ENCODE measurements at places on chromosomes 16 and 17.

- DNase-seq: no peak
Observed at GRCh38 chr17:39927929-39928857, 661 bp downstream of the LRRC3C start.

- no peak for DNase-seq
Observed at GRCh38 chr17:77076124-77076830, 64.5 kb upstream of the SEC14L1 start.

GRCh38 chr16:1778200-1779179 lies 3.9 kb downstream of the SPSB3 start:
- no peak for DNase-seq

DNA sequence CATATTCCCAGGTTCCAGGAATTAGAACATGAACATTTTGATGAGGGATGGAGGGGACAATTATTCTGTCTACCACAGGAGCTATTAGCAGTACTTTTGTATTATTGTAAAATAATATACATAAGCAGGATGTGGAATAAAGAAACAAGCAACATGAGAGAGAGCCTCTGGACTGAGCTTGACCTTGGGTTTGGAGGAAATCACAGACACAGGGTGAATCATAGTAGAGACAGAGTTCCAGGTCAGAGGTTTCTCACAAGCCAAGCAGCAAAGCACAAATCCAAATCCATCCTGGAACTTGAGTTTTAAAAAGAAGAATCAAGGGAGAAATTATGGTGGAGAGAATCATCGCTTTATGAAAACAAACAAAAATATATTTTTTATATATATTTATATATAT lies 5.1 kb downstream of the KRT31 start:
- no peak for DNase-seq

- DNase-seq: no peak
Observed at GRCh38 chr17:77491921-77492445, 351.2 kb downstream of the SEC14L1 start.

DNA sequence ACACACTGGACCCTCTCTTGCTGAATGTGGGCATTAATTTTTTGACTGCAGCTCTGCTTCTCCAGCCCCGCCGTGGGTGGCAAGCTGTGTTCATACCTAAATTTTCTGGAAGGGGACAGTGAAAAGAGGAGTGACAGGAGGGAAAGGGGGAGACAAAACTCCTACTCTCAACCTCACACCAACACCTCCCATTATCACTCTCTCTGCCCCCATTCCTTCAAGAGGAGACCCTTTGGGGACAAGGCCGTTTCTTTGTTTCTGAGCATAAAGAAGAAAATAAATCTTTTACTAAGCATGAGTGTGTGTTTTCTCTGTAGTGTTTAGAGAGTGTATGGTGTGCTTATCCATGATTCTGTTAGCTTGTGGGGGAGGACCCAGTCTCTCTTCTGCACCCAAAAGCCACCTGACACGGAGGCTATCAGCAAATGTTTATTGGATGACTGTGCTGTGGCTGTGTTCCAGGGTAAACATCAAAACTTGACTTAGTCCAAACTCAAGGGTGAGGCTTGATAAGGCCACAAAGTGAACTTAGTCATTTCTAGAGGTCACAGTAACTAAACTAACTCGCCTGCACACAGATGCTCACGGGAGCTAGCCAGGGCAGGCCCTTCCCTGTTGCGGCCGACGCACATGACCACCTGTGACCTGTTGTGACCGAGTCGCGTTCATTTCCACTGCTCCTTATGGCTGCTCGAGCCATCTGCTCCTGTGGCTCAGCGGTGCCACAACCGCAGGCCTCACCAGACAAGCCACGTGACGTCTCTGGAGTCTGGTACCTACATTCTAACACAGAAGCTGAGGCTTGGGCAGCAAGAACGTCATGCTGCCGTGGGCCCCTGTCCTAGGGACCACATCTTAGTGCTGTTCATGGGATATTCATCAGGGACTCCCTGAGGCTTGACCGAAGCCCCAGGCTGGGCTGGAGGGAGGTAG lies 9.8 kb upstream of the MED11 start:
- DNase-seq: no peak

GRCh38 chr17:72643575-72644216 lies 448.8 kb downstream of the SLC39A11 start:
- no peak for DNase-seq

- no peak for DNase-seq
Observed at GRCh38 chr16:17362183-17362582, 108.6 kb downstream of the XYLT1 start.

DNA sequence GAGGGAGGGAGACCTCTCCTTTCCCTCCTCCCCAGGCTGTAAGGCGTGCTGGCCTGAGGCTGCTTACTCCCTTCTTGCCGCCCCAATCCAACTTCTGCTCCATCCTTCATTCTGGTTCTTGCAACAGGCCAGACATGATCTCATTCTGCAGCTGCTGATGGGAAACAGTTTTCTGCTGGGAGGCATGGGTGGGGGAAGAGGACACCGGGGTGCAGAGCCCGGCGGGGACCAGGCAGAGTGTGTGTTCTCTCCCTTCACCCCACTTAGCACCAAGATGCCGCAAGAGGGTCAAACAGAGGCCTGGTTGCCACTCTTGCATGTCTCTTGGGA lies 1.4 kb downstream of the SARM1 start:
- DNase-seq: no peak
